CD4-positive, alpha-beta T cell treated with Interleukin-17A for 4 hours (primary cell): ENCODE measurements at places on chromosomes 4 and X.

GRCh38 chr4:140014284-140014683 is 139.7 kb downstream of the MAML3 start:
- DNase-seq, result no peak

GRCh38 chr4:186249785-186250754 is 15.9 kb upstream of the F11 start:
- no peak for DNase-seq

DNA sequence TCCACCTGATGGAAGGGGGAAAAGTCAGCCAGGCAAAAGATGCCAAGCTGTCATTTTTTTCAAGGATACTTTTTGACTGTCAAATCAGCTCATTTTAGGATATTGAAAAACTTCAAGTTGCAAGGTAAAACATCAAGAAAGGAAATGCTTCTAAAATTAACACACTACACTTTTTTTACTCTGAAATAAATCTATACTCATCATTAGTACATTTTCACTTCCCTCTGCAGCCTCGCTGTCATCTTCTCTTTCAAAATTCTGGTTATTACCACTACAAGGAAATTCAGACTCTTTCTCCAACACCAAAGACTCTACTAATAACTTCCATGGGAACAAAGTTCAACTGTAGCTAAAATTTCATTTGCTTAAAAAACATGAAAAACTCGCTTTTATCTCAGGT is 41.6 kb downstream of the APBB2 start:
- no peak for DNase-seq

DNA sequence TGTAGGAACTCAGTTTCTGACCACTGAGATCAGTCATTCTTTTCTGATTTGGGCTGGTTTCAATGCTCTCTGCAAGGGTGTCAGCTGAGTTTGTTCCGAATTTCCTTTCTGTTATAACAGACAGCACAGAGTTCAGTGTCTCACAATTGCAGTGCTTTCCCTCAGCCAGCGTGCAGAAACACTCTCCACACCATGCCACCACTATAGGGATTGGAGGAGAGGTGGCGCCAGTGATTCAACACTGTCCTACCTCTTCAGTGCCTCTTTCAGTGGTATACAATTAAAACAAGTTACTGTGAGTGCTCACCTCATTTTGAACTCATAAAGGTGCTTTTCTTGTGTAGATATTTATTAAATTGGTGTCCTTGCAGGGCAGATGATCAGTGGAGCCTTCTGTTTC is 413.2 kb upstream of the CXorf51B start:
- DNase-seq, result no peak

- DNase-seq, result peak; percentile 34
Measured at GRCh38 chrX:25020905-25021449, 5.2 kb upstream of the ARX start.
